ENCODE measurements at places on chromosomes 6 and 20.

DNA sequence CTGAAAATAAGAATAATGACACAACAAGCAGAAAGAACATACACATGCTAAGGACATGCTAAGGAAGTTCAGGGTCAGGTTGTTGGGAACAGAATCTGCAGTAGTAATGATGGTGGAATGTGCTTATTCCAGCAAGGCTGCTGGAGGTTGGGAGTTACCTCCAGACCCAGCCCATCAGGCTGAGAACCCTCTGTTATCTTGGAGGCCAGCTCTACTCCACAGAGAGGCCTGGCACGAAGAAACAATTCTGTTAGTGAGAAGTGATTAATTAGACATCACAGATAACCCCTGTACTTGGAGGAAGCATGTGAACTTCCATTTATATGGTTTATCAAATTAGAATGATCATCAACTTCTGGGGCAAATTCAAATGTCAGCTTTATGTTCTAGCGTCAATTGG lies 22.1 kb upstream of the ARHGAP18 start:
- no peaks in the 10 kb centered on the region for H3K4me1 ChIP-seq
- H3K4me3 ChIP-seq, result no peak overlapping the region
- H3K27ac ChIP-seq, result no peak overlapping the region
- no peak for DNase-seq
- no peaks in the 10 kb centered on the region for H3K27me3 ChIP-seq

GRCh38 chr20:49685161-49685601 lies 28.5 kb downstream of the B4GALT5 start:
- no peak for DNase-seq
- no peak overlapping the region for H3K4me3 ChIP-seq
- no peaks in the 10 kb centered on the region for H3K36me3 ChIP-seq
- peaks cover 99% of the 10 kb centered on the region for H3K4me1 ChIP-seq

- H3K27me3 ChIP-seq, result no peaks in the 10 kb centered on the region
- DNase-seq, result no peak
- no peak overlapping the region for H3K27ac ChIP-seq
- H3K4me1 ChIP-seq, result no peaks in the 10 kb centered on the region
- H3K36me3 ChIP-seq, result no peaks in the 10 kb centered on the region
- no peak overlapping the region for H3K4me3 ChIP-seq
Observed at GRCh38 chr6:127076466-127076865, 42.0 kb upstream of the RSPO3 start.

DNA sequence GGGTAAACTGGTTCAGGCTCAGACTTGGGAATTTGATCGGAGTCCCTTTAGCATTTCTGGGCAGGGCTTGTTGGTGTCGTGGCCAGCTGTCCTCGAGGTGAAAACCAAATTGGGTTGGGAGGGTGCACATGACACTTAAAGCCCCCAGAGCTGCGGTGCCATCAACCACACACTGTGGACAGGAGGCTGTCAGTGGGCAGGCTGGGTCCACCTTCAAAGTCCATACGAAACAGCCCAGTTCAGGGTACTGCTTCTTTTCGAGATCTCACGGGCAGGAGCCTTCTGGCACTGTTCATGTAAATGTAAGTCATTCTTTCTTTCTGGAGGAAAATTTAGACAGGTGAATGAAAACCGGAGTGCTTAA lies 7.0 kb downstream of the SYNJ2 start:
- H3K4me1 ChIP-seq, result peaks cover 6% of the 10 kb centered on the region
- H3K36me3 ChIP-seq, result no peaks in the 10 kb centered on the region
- no peak for DNase-seq
- H3K27ac ChIP-seq, result no peak overlapping the region
